ENCODE measurements at places on chromosomes 13 and 19.

- no peak for DNase-seq
Observed at GRCh38 chr19:58000677-58001076, 1.9 kb downstream of the ZNF606 start.

DNA sequence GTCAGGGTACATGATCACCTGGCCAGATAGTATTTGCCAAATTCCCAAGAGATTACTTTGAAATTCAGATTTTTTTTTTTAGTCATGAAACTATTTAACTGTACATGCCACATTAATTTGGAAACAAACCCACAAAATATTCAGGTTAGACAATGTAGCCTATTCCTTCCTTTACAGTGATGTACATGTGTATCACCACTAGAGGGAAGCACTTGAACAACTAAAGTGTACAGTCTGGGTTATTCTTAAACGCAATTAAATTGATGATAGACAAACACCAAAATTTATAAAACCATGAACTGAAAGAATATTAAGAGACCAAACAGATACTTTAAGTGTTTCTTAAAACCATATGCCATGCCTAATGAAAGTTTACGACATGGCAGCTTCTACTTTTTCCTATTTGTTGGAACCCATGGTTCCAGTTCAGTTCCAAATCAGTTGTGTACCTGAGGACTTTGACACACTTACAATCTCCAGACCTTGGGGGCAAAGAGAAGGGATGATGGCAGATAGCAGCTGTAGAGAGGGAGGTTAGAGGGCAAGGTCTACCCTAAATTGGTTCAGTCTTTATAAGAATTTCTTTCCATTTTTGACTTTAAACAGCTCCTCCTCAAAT lies 52.8 kb downstream of the TNFSF13B start:
- no peak for DNase-seq

GRCh38 chr19:35328851-35329285 lies at the start of gene CD22:
Gene CD22, plus strand, starts transcription at chr19:35329187. Its CDS starts 2,854 bp downstream, at chr19:35332041.
- no peak for DNase-seq

GRCh38 chr13:53151336-53152056 lies 122.9 kb downstream of the OLFM4 start:
- no peak for DNase-seq

GRCh38 chr13:102310691-102311418 lies 91.0 kb downstream of the FGF14 start:
- no peak for DNase-seq

GRCh38 chr19:49875857-49876421 lies 1.2 kb downstream of the AKT1S1 start:
- DNase-seq: peak; percentile 34

- peak; percentile 69 for DNase-seq
Observed at GRCh38 chr13:33639626-33640080, 178.3 kb upstream of the RFC3 start.

DNA sequence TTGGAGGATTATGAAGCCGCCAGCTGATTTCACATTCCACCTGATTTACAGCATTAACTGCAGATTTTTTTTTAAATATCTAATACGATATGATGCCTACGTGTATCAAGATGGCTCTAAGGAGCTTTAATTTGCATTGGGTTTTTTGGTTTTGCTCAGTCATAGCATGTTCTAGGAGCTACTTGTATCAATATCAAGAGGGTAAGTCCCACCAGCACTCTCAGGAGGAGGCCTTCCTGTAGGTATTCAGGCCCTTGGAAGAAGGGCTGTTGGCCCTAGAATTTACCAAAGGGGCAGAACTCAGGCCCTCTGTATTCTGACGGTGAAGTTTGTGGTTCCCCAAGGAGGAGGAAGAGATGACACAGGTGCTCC lies 97.2 kb upstream of the IPO5 start:
- no peak for DNase-seq

DNA sequence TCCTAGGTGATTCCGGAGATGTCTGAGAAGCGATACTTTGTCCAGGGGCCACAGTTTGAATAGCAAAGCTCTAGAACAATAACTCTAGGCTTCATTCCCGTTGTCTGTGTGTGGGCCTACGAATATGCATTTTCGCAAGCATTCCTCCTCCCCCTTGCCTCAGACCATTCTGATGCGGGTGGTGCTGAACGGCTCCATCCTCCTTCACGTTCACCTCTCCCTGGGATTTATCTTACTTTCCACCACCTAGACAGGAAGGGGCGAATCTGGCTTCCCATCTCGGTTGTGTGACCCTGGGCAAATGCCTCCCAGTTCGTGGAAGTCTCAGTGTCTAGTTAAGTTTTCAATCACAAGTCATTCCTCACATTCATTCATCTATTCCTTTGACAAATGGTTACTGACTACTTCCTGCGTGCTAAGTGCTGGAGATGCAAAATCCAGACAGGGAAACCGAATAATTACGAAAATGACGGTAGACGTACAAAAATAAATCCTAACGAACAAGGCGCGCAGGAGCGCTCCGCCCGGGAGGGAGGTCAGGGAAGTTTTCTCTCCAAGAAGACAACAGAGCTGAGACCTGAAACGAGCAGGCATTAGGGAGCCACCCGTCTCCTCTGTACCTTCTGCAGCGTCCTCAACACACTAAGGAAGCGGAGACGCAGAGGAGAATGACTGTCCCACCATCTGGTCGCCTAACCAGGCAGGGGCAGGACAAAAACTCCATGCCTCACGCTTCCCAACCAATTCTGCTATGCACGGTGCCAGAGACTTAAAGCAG lies 1.3 kb upstream of the CNOT3 start:
- DNase-seq: no peak

GRCh38 chr13:47549219-47549752 lies 451.8 kb downstream of the SUCLA2 start:
- DNase-seq: no peak

DNA sequence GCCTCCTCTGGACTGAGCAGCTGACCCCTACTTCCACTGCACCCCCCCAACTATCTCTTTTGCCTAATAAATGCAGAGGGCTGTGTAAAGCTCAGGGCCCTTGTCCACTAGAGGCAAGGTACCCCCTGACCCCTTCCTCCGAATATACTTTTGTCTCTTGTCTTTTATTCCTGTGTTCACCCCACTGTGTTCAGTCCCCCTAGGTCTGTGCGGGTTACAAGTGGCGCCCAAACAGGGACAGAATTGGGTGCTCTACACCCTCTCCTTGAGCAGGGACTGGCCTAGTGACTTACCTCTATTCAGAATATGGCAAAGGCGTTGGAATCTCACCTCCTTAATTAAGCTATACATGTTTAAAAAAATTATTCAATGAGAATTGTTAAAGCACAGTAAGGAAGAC lies 15.0 kb downstream of the ZNF350 start:
- no peak for DNase-seq

Measured in stimulated activated naive CD4-positive, alpha-beta T cell treated with Interleukin-2 at 50 U/mL for 16 hours (primary cell).